ENCODE measurements at places on chromosomes 7 and 10. TPM values are rescaled to one million over a fixed set of nuclear protein-coding genes. Genes with fewer than 3 reads are reported as not detected.

- DNase-seq: no peak
Measured at GRCh38 chr10:5943536-5943935, 33.8 kb downstream of the IL15RA start.

GRCh38 chr7:78496096-78496630 is 697.6 kb downstream of the PHTF2 start:
- peak; percentile 88 for DNase-seq

Gene DDX50
- total RNA-seq: 35.1 TPM

Gene PDSS1
- total RNA-seq: 16.9 TPM

GRCh38 chr10:52740913-52741675 is 31.5 kb downstream of the MBL2 start:
- peak; percentile 77 for DNase-seq

GRCh38 chr10:36117231-36117630 is 475.1 kb upstream of the FZD8 start:
- no peak for DNase-seq

- DNase-seq: no peak
Measured at GRCh38 chr7:22864301-22864700, 41.7 kb upstream of the TOMM7 start.

Gene HMX2
- total RNA-seq: not detected

DNA sequence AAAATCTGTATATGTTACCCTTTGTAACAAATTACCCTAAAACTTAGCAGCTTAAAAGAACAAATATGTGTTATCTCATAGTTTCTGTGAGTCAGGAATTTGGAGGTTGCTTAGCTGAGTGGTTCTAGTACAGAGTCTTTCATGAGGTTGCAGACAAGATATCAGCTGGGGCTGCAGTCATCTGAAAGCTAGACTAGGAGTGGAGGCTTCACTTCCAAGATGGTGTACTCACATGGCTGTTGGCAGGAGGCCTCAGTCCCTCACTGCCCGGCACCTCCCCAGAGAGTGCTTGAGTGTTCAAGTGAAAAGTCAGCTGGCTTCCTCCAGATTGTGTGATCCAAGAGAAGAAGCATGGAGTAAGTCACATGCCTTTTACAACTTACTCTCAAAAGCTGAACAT is 16.9 kb upstream of the GGCT start:
- peak; percentile 74 for DNase-seq

DNA sequence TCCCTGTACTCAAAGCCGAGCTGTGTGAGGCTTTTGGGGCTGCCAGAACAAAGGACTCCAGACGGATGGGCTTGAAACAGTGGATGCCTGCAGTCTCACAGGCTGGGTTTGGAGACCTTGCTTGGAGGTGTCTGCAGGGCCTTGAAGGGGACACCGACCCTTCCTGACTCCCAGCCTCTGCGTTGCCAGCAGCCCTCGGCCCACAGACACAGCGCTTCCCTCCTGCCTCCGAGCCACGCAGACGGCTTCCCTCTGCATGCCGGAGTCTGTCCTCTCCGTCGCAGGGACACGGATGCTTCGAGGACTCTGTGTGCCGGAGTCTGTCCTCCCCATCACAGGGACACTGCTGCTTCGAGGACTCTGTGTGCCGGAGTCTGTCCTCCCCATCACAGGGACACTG is 524.7 kb downstream of the DNAJB6 start:
- no peak for DNase-seq

Gene INTS1
- total RNA-seq: 41.4 TPM

GRCh38 chr7:22066522-22066921 is 120.8 kb upstream of the CDCA7L start:
- DNase-seq: peak; percentile 73

Gene PTPN20
- total RNA-seq: 5.6 TPM

- no peak for DNase-seq
Measured at GRCh38 chr7:25716421-25716820, 435.6 kb upstream of the NFE2L3 start.

Gene PRSS1
- total RNA-seq: not detected

DNA sequence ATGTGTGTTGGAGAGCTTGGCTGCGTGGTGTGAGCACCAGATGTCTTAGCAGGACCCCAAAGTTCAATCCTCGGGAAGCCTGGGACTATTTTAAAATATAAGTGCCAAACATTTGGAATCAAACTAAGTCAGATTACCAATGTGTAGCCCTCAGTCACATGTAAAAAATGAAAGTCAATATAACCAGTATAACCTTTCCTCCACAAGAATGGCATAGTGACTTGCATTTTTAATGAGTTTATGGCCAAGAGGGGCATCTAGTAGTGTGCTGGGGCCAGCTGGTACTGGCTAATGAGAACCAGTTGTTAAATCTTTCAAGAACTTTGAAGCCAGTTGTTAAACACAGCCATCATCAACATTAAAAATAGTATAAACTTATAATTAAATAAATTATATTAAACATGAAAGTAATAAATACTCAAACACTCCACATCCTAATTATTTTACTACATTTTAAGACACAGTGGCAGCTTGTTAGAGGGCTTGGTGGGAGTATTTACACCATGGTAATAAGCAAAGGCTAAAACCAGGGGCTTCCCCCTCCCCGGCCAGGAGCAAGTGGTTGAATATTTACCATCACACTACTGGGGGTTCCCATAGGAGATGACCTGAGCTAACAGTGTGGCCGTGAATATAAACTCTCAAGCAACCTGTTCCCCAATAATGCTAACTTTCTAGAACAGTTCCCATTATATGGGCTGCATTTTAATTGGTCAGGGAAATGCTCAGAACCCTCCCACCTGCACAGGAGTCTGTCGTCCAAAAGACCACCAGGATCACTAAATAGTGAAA is 7.9 kb upstream of the FAM170B start:
- no peak for DNase-seq

Gene HDAC9
- total RNA-seq: 19.9 TPM

Gene FAM25G
- total RNA-seq: not detected

GRCh38 chr10:112913255-112913654 is 36.8 kb upstream of the TCF7L2 start:
- DNase-seq: no peak

Gene CCDC3
- total RNA-seq: 0.19 TPM

- no peak for DNase-seq
Measured at GRCh38 chr10:71611131-71611530, 108.4 kb downstream of the C10orf105 start.

DNA sequence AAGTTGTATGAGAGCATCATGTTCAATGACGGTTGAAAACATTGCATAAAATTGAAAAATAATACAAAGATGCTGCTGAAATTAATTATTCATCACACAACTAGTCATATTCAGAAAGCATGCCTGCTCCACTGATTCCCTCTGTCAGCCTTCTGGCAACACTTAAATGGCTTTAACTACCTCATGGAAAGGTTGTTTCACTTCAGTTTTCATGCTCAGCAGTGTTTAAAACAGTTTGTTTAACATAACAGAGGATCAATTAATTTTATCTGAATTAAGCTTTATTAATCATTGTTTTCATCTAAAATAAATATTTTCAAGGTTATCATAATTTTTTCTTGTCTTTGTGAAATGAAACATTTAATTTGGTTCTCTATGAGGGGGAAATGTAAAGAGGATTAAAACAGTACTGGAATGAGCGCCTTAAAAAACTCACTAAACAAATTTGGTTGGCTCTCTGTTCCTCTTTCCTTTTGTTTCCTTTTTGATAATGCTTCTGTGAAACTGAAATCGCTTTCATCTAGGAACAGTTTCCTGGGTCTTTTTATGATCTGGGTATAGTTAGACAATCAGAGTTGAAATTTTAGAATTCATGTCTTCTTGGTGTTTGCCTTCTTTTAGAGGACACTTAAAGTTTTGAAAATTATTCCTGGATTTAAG is 427.4 kb downstream of the SH2D4B start:
- no peak for DNase-seq

GRCh38 chr10:22245567-22245966 is 27.8 kb upstream of the EBLN1 start:
- no peak for DNase-seq

Gene ITGB1
- total RNA-seq: 402 TPM

DNA sequence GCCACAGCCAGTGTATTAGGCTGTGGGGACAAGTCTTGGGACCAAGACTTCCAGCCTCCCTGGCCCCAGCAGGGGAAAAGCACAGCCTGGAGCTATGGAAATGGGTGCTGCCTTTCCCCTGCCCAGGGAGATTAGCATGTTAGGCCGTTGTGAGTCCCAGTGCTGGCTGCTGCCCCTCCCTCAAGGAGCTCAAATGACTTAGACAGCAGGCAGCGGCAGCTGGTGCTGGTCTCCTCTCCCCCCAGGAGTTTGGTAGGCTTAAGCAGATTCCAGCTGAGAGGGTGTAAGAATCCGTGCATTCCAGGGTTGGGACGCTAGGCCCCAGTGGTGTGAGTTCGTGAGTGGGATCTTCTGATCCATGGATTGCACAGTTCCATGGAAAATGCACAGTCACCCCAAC is 301.5 kb upstream of the PHF14 start:
- no peak for DNase-seq

GRCh38 chr10:34526758-34527730 is 288.1 kb downstream of the PARD3 start:
- peak; percentile 70 for DNase-seq

Gene SLC18A3
- not detected for total RNA-seq

GRCh38 chr10:48934672-48935501 is 4.8 kb downstream of the LRRC18 start:
- no peak for DNase-seq

Gene RET
- total RNA-seq: 0.24 TPM

DNA sequence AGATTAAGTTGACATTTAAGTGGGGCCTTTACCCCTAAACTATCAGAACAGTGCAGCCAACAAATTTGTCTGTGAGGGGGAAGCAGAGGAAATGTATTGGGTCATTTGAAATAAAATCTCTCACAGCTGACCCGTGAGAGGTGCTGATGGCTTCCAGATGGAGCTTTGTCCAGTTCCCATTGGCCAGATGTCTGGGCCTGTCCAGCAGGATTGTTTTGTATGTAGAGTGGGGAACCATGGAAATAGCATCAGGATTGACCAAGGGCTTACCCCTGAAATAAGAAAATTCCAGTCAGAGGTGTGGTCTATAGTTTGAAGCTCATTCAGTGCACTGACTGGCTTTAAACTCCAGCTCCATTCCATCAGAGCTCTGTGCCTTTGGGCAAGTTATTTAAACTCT is 50.6 kb downstream of the INHBA start:
- no peak for DNase-seq

DNA sequence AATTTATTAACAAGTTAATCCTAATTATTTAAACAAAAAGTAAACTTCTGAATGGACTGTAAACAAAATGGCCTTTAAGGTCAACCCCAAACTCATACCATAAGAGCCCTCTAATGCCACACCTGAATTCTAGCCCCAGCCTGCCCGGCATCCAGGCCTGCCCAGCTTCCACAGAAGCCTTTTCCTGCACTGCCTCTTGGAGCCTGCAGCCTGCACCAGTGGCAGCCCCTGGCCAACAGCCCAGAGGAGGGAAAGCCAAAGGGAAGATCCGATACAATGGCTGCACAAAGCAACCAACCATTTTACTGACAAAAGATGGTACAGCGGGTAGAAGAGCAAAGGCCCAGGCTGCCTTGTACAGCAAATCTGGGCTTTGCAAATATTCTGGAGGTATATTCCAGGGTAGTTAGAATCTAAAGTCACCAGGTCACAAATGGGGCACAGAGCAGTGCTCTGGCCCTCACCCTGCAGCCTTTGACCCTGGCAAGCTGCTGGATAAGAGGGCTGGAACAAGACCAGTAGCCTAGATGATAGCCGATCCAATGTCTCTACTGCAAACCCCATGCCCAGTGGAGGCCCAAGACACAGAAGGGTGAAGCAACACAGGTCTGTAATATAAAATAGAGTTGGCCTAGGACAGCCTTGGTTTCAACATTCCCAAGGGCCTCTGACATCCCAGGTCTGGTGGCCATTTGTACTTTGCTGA is 12.5 kb upstream of the CH25H start:
- DNase-seq: no peak

GRCh38 chr7:138543739-138544138 is 83.7 kb downstream of the TRIM24 start:
- no peak for DNase-seq

- DNase-seq: no peak
Measured at GRCh38 chr7:49579408-49579807, 194.0 kb upstream of the VWC2 start.

DNA sequence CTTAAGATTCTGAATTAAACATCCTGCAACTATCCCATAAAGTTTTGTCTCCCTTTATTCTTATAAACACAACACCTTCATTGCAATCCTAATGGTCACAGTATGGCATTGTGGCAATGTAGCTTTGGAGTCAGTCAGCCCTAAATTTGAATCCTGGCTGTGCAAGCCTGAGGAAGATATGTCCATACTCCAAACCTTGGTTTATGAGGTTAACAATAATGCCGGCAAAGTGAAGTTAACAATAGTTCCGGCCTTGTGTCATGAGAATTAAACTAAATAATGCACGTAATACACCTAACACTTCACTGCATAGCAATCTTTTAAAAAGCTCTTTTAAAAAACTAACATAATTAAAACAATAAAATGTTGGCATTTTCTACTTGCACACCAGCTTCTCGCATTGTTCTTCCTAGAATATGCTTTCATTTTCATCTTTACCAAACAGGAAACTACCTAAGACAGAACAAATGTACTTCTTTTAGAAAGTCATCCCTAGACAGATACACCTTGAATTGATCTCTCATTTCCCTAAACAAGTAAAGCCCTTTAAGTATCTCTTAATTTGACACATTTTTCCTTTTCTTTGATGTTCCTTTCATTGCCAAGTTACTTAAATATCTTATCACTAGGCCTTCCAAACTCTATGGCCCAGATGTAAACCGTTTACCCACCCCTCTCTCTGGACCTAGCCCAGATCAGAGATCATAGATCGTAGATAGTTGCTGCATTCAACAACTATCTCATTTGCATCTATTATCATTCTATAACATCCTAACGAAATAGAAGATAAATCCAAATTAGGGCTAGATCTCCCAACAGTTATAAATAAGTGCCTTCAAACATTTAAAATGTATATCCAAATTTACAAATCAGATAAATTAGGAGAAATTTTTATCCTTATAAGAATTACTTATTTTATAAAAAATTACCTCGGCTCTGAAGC is 66.7 kb downstream of the CREB3L2 start:
- DNase-seq: no peak

- no peak for DNase-seq
Measured at GRCh38 chr10:103550229-103550628, 56.7 kb downstream of the NEURL1 start.

Gene SFXN2
- 5.0 TPM for total RNA-seq

Gene VPS37D
- total RNA-seq: 4.3 TPM

- no peak for DNase-seq
Measured at GRCh38 chr10:110629680-110630191, 14.4 kb upstream of the RBM20 start.

DNA sequence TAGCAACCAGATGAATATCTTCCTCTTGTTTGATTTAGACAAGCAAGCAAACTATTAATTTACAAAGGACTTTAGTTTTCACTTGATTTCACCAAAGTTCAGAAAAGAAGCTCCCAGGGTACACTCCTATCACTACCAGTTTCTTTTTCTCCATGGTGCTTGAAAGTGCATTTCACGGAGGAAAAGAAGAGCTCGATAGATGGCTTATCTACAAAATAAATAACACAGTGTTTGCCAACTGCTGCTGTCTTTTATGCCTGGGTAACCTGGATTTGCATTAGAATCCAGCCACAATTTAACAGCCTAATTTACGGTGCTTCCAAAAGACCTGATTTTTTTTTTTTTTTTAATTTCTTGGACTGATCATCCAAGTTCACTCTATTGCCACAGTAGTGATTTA is 275.7 kb downstream of the GPR37 start:
- DNase-seq: no peak
